Right cardiac atrium (tissue), 5 donors: ENCODE measurements at places on chromosomes 4 and X.

- no peak for DNase-seq
These were observed 26.7 kb upstream of the SORBS2 start for GRCh38 chr4:185838514-185839193.

- DNase-seq = no peak
These were observed 1514.8 kb downstream of the RPA4 start for GRCh38 chrX:98398542-98398941.

GRCh38 chr4:121096191-121096590 is 23.9 kb upstream of the NDNF start:
- DNase-seq = no peak

DNA sequence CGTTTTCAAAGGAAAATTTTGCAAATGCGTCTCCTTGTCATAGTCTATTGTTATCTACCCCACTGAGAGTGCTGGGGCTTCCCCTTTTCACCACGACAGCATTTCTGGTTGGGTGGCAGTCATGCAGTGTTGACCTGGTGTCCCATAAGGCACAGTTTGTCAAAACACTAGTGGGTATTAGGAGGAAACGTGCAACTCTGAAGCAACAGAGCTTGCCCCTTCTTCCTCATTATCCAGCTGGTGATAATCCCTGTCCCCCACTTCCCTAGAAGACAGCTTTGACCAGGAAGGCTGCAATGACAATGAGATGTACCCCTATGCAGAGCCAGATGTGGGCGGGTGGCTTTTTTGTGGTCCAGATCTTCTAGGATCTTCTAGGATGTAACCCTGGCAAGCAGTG is 1.8 kb downstream of the TBC1D1 start:
- DNase-seq = no peak
